NCI-H1436 (cell line): ENCODE measurements at places on chromosomes 2 and 18.

- no peak for DNase-seq
Measured at GRCh38 chr2:157856187-157856515, 20.0 kb downstream of the ACVR1 start.

- no peak for DNase-seq
Measured at GRCh38 chr2:51107841-51108240, 75.9 kb upstream of the NRXN1 start.

- DNase-seq, result no peak
Measured at GRCh38 chr2:51028829-51029228, 3.1 kb downstream of the NRXN1 start.

- no peak for DNase-seq
Measured at GRCh38 chr2:172655838-172656573, 79.6 kb upstream of the RAPGEF4 start.

GRCh38 chr2:26615860-26616705 is 25.1 kb downstream of the CIB4 start:
- no peak for DNase-seq
